NCI-H2107 (cell line): ENCODE measurements at places on chromosomes 4 and X.

DNA sequence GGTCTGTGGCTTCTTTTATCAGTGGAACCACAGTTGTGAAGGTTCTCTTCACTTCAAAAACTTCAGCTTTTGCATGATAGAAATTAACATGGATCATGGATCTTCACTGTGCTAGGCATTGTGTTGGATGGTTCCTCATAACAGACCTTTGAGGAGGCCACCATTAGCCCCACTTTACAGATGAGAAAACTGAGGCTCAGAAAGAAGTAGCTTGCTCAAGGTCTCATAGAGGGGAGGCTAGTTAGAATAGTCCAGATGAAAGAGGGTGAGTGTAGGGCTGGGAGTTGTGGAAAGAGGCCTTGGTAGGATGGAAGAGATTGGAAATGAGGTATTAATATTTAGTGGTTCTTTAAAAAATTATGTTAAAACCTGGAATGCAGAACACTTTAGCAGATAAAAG lies 2.6 kb downstream of the TSR2 start:
- no peak for DNase-seq

GRCh38 chr4:114729068-114729738 lies 130.6 kb downstream of the UGT8 start:
- DNase-seq, result no peak

DNA sequence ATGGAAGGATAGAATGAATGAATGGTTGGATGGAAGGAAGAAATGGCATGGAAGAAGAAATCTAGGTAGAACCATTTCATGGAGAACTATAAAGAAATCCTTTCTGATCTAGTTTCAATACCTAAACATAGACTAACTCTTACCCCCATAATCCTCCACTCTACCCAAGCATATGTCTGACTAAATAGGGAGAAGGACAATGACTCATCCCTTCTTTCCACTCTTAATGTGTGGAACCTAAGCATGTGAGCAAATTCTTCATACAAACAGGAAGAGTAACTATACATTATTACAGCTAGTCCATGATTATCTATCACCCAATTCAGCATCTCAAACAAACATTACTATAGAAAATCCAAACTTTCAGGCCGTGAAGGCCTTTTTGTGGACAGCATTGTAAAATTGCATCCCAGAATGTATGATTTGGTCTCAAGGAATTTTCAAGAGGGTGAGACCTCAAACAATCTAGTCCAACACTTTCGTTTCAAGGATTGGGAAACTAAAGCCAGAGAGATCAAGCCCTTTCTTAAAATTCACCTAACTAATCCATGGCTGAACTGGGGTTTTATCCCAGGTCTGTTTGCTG lies 11.2 kb downstream of the C1QTNF7 start:
- DNase-seq, result no peak

- no peak for DNase-seq
Observed at GRCh38 chr4:177778623-177779022, 336.4 kb upstream of the AGA start.

DNA sequence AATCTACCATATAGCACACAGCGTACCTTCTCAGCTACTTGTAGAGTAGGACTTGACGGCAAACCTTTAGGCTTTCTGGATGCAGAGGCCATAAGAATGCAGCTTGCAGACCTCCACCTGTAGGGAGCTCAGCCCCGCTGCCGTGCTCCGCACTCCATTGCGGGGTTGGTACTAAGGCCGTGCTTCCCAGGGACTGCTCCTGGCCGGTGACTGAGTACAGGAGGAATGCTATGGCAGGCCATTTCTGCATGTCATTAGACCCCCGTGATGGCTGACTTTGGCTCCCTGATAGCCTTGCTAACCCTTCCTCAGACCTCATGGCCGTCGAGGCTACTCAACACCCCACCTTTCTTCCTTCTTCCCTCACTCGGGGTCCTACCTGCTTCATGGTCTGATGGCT lies 26.4 kb downstream of the TIGD2 start:
- no peak for DNase-seq

DNA sequence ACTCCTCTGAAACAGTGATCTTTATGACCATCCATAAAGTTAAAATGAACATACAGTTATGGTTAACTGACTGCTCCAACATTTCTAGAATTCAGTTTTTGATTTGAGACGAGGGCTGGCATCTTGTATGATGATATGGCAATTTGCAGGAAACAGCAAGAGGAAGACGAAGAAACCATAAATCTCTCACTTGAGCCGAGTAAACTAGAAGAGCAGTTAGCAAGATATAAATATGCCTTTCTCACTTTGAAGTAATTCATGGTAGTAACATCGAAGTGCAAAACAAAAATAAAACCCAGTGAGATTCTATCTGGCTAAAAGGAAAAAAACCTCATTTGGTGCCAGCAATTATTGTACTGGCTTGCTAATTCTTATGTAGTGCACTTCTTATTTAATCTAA lies 139.0 kb upstream of the SPRY1 start:
- DNase-seq, result no peak

DNA sequence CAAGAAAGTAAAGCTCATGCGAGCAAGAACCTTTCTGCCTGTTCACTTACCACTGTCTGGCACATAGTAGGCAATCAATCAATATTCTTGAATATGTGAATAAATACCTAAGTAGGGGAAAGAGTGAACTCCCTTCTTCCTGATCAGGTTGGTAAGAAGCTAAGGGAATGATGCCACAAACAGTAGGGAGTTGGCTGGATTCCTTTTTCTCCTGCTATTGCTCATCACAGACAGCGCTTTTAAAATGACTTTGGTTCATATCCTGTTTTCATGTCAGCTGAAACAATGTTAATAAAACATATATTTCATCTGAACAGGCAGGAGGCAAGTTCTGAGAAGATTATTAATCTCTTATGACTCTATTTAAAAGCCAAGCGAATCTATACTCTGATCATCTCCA lies 99.2 kb downstream of the NSUN7 start:
- no peak for DNase-seq

- no peak for DNase-seq
Observed at GRCh38 chr4:152939621-152940020, 3.5 kb downstream of the FHDC1 start.

GRCh38 chr4:25835384-25835783 lies 27.4 kb downstream of the SEL1L3 start:
- DNase-seq, result no peak

DNA sequence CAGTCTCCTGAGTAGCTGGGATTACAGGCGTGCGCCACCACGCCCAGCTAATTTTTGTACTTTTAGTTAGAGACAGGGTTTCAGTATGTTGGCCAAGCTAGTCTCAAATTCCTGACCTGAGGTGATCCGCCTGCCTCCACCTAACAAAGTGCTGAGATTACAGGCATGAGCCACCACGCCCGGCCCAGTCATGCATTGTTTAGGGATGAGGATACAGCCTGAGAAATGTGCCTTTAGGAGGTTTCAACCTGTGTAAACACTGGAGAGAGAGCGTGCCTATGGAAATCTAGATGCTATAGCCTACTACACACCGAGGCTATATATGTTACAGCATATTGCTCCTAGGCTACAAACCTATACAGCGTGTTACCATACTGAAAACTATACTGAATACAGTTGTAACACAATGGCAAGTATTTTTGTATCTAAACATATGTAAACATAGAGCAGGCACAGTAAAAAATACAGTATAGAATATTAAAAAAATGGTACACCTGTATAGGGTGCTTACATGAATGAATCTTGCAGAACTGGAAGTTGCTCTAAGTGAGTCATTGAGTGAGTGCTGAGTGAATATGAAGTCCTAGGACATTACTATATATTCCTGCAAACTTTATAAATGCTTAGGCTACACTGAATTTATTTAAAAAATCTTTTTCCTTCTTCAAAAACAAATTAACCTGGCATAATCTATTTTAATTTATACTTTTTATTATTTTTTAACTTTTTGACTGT lies 588.2 kb upstream of the ADGRL3 start:
- no peak for DNase-seq

- DNase-seq, result no peak
Observed at GRCh38 chr4:41661442-41662076, 87.0 kb downstream of the PHOX2B start.

DNA sequence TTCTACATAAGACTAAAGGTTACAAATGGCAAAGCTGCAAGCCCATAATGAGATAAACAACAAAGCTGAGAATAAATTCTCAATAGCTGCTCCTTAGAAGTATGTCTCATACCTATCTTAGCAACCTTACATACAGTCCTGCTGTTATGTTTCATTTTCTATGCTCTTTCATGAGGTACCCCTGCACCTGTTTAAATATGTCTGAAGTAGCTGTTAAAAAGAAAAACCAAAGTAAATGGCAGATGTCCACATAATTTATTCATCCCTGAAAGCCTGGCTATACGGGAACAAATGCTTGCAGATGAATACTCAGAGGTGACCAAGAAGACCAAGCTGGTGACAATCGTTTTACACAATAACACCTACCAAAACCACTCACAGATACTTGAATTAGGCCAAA lies 22.5 kb downstream of the PPA2 start:
- DNase-seq, result no peak

DNA sequence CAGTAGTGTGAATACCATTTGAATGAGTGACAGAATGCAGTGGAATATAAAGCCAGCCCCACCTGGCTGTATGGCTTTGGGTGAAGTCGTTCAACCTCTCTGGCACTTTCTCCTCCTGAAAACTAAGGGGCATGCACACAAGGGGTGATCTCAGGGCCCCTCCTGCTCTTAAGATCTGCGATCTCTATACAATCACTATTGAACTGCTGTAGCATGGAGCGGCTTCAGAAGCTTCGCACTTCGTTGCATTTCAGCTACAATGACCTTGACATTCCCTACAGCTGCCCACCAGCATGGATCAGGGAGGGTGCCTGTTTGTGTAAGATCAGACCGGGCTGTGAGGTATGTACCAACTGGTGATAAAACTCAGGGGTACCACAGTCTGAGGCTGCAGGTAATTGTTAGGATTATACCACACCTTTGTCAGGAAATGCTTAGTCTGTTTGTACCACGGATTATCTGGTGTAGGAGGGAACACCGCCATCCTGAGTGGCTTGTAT lies 85.2 kb downstream of the AASDH start:
- no peak for DNase-seq

DNA sequence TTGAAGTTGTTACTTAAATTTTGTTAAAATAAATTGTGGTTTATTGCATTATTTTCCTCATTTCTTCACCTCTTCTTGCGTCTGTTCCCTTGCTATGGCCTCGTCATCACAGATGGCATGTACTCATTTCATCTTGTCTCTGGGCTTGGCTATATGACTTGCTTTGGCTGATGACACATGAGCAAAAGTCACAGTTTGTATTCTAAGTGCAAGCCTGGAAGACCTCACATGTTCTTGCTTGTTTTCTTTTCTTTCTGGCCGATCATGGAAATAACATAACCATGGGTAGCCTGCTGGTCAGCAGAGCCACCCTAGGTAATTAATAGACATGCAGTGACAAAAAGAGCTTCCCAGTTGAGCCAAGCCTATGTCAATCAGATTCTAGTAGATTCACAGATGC lies 527.9 kb downstream of the SPRY1 start:
- no peak for DNase-seq

GRCh38 chr4:174707051-174707676 lies 121.9 kb downstream of the GLRA3 start:
- no peak for DNase-seq

GRCh38 chr4:30720661-30721184 lies 554 bp downstream of the PCDH7 start:
- DNase-seq, result no peak

GRCh38 chr4:66556651-66557278 lies 886.5 kb upstream of the EPHA5 start:
- DNase-seq, result no peak

- no peak for DNase-seq
Observed at GRCh38 chrX:43677993-43678392, 21.9 kb downstream of the MAOA start.

DNA sequence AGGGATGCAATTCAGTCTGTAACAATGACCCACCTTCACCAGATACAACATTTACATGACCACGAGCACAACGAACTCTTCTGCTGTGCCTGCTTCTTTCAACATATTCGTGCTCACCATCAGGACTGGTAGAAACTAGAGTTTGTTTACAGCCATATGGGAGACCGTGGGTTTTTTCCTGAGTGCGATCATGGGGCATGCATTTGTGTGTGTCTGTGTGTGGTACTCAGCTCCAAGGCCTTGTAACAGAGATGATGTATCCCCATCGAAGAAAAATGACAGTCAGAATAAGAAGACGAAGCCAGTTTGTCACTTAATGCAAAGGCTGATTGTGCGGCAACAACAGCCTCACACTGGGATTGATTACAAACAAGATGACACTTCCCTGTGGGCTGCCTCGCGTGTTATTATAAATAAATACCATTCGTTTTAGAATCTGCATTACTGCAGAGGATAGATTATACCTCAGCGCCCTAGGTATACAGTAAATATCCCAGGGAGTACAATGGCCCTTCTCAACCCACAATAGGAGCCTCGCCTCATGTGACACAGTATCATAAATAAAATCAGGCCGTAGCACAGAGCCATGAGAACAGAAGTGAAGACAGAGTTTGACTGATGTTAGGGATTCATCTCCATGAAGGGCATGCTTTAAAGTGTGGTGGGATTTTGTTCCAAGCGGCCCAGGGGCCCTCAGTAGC lies 97.3 kb upstream of the NOCT start:
- no peak for DNase-seq

- no peak for DNase-seq
Observed at GRCh38 chrX:102833136-102833535, 103.9 kb upstream of the RAB40AL start.

DNA sequence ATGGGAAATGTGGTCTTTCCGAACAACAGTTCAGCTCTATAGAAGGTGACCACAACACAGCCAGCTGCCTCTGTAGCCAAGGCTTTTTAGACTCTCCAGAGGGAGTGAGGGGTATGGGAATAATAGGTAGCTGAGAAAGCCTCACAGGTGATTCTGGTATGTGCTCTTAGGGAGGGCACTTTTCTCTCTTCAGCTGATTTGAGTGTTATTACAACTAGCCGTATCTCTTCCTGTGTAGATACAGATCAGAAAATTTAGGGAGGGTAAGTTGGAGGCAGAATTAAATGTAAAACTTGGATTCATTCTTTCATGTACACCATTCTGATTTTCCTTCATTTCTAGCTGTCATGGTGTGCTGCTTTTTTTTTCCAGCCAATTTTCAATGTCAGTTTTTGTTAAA lies 154.9 kb downstream of the BMPR1B start:
- DNase-seq, result no peak

- DNase-seq, result no peak
Observed at GRCh38 chrX:135087867-135088266, 32.5 kb downstream of the ETDB start.

GRCh38 chr4:186545436-186545835 lies 9.9 kb downstream of the MTNR1A start:
- no peak for DNase-seq

DNA sequence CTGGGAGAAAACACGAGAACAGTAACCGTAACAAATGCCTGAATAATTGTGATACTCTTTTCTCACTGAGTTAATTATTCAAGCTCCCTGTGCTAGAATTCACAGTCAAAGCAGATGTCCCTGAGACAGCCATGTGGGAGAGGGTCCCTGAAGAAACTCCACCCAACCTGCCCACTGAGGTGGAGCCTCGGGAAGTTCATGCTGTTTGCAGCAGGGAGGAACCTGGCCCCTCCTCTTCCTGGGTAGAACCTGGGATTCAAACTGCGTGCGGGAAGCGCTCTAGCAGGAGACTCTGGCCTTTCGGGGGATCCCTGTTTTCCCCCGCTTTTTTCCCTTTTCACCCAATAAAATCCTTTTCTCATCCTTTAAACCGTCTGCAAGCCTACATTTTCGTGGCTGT lies 20.2 kb upstream of the RHOH start:
- DNase-seq, result no peak
